Stimulated activated CD4-positive, alpha-beta T cell treated with anti-CD3 and anti-CD28 coated beads, TNF-alpha, amount 100 ng/mL, for 48 hours (primary cell): ENCODE measurements at places on chromosomes 2 and 18.

GRCh38 chr2:181658444-181658843, 1.5 kb upstream of the CERKL start:
- DNase-seq = no peak

- no peak for DNase-seq
Measured at GRCh38 chr2:12824351-12824777, 107.6 kb downstream of the TRIB2 start.

DNA sequence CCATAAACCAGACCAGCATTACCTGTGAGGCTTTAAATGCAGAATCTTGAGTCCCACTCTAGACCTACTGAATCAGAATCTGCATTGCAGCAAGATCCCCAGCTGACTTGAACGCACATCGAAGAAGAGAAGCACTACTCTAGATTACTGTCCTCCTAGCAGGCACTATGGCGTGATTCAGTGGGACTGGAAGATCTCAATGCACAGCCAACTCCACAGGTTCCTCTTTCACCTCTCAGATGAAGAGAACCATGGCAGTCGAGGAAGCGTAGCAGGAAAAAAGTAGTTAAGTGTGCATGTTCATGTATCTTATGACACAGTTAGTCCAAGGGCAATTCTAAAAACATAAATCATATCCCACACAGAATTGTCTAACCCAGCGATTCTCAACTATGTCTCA, 97.4 kb downstream of the STK39 start:
- DNase-seq = no peak

DNA sequence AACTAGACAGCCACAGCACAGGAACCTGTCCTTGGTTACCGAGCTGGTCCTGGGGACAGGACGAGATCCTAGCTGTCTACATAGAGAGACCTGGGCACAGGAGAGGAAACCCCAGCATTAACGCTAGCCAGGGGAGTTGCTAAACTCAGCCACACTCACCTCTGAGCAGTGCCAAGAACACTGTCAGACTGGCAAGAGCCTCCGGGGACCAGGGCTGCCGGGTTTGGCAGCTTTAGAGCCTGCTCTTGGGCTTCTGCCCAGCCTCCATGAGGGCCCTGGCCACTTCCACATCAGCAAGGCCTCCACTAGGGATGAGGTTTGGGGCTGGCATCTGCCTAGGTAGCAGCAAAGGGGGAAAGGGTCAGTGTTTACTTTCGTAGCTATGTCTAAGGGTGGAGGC, 6.7 kb downstream of the TMBIM1 start:
- DNase-seq = no peak

GRCh38 chr2:3217646-3218045, 160.0 kb downstream of the EIPR1 start:
- no peak for DNase-seq

DNA sequence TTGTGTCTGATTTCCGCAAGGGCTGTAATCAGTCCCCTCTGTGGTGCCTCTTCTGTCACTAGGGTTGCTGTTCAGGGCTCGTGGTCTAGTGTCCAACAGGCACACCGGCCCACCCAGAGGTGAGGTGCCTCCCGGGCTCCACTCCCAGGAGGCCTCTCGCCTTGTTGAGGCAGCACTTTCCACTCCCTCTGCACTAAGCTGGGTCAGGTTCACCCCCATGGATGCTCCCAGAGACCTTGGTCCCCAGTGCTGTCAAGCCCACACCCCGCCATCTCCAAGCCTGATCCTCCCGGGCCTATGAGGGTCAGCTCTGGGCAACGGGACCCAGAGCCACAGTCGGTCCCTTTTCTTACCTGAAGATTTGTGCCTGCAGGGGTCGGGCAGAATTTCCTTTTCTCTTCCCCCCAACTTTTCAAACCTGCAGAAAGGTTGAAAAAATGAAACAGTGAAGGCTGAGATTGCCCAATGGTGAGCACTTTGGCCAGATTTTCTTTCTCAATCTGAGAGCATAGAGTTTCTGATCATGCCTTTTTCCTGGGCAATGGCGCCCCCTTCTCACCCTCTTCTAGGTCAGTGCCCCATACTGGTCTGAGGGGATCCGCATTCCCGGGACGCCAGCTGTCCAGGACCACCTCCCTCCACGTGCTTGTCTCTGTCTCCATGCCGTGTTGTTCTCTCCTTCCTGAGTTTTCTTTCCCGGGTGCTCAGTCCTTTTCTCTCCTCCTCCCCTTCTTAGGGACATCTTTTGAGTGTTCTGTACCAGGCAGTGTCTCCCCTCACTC, 148.0 kb downstream of the ASB1 start:
- DNase-seq = no peak

DNA sequence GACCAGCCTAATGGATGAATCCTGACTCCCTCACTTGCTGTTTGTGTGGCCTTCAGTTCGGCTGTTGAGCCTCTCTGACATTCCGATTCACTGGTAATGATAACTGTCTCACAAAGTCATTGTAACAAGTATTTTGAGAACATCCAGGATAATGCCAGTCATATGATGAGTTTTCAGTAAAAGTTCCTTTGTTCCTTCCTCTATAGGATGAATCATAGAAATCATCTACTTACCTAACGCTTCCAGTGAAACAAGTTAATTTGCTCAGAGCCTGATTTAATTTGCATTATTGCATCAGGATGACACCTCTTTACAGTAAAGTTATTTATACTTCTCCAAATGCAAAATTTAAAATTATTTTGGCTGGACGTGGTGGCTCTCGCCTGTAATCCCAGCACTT, 32.0 kb downstream of the RAB31 start:
- DNase-seq = no peak

DNA sequence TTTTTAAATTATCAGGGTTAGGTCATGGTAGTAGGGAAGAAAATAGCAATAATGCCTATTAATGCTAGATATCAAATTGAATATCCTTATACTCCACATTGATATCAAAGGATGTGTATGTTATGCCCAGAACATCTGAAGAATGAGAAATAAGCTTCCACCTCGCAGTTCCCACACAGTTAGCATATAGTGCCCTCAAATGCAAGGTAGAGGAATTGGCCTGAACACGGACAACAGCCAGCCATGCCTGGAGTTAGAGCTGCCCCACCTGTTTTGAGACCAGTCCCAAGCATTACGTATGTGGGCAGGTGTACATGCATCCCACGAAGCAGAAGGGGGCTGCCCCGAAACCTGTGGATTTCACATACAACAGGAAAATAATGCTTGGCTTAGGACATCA, 79.6 kb downstream of the SUMO1 start:
- no peak for DNase-seq
